ENCODE measurements at places on chromosomes 1 and 21. TPM values are rescaled to one million over a fixed set of nuclear protein-coding genes. Genes with fewer than 3 reads are reported as not detected.

VSIG8 gene
- total RNA-seq, result not detected

MAP1LC3C gene
- 12.5 TPM for total RNA-seq

NR0B2 gene
- not detected for total RNA-seq

LCE2A gene
- total RNA-seq, result not detected

SELENBP1 gene
- 31.2 TPM for total RNA-seq
